ENCODE measurements at places on chromosomes 1 and 21.

DNA sequence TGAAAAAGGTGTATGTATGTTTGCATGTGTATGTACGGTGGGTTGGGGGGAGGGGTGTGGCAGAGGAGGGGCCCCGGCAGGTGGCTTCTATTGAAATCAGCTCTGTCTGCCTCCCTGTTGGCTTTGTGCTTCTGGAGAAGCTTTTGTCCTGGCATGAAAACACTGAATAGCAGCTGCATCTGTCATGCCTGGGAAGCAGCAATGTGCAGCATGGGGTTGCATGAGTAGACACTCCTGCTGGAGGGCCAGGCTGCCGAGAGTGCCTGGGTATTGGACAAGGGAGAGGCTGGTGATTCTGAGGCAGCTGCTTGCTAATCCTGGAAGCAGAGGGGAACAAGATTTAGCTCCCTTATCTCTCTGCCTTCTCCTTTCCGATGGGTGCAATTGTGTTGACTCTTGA is 20.5 kb downstream of the MAPKAPK2 start:
- DNase-seq: no peak

DNA sequence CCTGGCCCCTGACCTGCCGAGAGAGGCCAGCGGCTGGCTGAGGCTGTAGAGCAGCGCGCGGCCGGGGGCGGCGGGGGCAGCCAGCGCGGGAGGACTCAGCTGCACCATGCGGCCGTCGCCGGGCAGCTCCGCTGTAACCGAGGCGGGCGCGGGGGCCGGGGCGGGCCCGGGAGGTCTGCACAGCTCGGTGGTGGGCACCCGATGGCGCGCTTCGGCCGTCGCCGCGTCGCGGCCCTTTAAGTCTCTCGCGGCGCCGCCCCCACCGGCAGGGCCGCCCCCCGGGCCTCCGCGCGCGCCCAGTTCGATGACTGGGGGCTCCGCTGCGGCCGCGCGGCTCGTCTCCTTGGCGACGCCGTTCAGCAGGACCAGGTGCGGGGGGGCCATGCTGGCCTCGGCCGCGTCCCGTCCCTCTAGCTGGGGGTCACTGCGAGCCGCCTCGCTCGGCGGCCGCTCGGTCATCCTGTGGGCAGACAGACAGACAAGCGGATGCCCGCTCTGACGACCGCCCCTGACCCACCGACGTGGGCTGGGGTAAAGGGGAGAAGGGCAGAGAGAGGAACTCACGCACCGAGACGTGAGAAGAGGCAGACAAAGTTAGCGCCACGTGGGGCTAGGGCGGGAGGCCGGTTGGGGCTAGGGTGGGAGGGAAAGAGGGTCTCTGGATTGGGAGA is 6.5 kb downstream of the TAL1 start:
- no peak for DNase-seq

DNA sequence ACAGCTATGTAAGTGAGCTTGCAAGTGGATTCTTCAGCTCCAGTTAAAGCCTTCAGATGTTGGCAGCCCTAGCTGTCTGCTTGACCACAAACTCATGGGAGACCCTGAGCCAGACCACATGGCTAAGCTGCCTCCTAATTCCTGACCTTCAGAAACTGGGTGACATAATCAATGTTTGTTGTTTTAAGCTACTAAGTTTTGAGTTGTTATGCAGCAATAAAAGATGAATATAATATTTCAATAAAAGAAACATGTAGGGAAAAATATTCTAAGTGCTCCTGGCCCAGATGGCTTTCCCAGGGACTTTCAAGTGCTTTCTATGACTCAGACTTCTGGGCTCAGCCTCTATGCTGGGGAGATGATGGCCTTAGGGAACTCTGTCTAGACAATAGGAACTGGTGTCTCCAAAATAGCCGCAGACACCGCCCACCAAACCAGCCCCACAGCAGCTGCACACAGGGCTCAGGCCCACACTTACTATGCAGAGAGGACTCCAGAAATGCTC is 20.3 kb upstream of the AZIN2 start:
- no peak for DNase-seq

GRCh38 chr1:157399984-157400382 is 152.3 kb downstream of the FCRL5 start:
- DNase-seq: no peak

GRCh38 chr1:52836035-52836434 is 6.5 kb upstream of the ZYG11A start:
- DNase-seq: no peak

DNA sequence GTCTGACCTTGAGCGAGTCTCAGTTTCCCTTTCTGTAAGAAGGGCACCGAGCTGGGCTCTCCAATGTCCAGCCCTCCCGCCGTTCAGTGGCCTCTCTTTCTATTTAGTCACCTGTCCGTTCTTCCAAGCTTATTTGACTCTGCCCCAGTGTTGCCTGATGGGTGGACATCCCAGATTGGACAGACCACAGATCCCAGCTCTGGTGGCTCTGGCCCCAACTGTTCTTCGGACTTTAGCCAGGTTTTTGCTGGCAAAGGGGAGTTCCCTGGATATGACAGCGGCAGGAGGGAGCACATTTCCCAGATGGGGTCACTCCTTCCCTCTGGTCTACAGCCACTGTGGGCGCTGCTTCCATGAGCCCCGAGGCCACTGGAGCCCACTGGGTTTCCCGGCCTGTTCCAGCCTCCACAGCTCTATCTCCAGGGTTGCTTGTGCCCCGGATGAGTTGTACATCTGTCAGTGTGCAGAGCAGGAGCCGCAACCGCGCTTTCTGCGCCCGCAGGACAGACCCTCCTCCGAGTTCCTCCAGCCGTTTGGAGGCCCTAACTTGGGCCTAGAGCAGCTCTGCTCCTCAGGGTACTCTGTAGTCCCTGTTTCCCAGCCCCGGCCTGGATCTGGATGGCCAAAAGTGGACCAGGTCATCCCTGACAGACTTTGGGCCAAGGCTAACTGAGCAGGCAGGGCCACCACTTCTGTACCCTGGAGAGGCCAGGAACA is 3.8 kb downstream of the DMBX1 start:
- no peak for DNase-seq

DNA sequence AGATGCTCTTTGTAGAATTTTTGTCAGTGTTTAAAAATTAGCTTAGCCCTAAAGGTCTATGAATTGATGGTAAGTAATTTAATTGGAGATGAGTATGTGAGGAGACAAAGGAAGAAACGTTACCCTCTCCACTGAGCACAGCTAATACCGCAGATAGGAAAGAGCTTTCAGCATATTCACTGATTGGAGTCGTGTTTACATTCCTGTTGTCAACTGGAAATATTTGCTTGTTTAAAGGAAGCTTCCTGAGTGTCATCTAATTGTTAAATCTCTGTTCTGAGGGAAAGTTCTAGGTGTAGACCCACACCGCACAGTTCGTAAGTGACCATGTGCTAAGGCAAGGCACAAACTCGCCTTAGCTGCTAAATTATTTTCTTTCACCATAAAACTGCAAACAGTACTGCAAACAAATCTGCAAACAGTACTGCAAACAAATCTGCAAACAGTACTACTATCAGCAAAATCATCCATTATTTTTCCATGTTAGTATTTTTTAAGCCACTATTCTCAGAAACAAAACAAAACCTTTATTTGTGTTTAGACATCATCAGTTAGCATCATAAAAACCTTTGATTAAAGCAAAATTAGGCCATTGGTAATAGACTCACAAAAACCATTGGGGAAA is 32.6 kb downstream of the TOMM20 start:
- DNase-seq: no peak

DNA sequence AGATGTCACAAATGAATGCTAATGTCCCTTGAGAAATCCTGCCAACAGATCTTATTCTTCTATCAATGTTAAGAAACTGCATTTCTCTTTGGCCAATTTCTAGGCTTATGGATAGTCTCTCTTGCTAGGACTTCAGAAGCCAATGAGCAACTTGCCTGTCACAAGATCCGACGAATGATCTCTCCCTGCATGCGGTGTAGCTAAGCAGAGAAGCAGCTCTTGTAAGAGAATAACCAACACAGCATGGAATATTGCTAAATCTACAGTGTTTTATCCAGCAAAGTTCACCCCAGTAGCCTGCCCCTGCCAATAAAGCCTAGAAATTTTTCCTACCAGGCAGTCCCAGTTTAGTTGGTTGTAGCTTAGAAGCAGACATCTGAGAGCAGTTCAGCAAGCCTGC is 2.1 kb upstream of the SLC44A5 start:
- no peak for DNase-seq

- DNase-seq: no peak
Measured at GRCh38 chr1:118338936-118339335, 153.9 kb upstream of the SPAG17 start.

DNA sequence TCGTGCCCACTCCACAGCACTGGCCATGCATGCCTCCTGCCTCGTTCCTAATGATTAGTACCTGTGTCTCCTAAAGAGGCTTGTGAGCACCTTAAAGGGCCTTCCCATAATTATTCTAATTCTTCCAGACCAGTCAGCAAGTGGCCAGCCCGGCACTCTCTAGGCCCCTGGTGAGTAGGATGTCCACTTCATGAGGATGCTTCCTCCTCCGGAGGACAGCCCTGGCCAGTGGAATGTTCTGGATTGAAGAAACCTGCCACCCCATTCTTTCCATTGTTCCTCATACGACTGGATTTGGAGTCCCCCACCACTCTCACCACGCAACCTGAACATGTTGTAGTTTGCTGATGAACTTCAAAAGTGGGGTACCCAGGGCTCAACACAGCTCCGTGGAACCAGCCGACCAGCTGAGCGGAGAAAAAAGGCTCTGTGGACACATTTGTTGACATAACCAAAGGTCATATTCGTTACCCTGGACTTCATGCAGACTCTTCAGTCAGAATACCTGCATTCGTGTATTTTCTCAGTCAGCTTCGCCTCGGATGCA is 46.7 kb upstream of the LBR start:
- DNase-seq: no peak

- DNase-seq: no peak
Measured at GRCh38 chr21:31829736-31830472, 42.9 kb upstream of the HUNK start.

DNA sequence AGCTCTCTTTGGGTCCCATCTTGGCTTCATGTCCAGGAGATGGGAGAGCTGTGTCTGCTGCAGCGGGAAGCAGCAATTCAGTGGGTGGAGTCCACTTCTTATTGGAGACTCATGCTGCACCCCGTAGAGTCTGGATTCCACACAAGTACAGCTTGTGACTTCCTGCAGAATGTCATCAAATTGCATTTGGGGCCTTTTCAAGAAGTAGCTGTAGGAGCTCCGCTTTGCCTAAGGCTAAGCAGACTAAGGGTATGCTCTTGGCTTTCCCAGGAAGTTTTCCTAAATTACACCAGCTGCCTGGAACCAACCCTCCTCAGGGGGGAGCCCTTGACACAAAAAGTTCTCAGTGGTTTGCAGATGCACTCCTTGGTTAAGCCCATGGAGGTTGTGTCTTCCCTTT is 5.7 kb upstream of the MOB3C start:
- no peak for DNase-seq

DNA sequence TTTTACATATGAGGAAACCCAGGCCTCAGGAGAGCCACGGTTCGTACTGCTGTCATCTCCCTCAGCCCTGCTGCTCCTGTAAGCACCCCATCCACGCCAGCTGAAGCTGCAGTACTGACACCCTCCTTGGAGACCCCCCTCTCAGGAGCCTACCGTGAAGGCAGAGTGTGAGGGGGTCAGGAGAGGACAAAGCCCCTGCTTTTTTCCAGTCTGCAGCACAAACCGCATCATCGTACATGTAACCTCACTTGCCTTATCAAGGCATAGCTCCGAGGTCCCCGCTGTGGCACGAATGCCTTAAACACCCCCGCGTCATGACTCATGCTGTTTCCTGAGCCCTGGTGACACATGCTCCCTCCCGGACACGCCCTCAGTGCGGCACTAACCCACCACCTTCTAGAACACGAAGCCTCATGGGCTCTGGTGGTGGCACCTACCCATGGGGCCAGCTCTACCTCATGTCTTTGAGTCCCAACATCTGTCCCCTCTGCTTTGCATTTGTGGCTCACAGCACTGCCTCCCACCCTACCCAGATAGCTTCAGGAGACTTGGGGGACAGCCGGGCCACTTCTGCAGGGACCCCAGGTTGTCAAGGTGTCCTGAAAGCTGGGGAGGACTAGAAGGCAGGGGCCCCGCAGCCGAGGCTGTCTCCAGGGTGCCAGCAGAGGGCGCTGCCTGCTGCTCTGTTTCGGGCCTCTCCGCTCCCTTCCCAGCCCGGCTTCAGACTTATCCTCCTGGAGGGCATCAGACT is 4.9 kb downstream of the SH3BGRL3 start:
- peak; percentile 98 for DNase-seq

DNA sequence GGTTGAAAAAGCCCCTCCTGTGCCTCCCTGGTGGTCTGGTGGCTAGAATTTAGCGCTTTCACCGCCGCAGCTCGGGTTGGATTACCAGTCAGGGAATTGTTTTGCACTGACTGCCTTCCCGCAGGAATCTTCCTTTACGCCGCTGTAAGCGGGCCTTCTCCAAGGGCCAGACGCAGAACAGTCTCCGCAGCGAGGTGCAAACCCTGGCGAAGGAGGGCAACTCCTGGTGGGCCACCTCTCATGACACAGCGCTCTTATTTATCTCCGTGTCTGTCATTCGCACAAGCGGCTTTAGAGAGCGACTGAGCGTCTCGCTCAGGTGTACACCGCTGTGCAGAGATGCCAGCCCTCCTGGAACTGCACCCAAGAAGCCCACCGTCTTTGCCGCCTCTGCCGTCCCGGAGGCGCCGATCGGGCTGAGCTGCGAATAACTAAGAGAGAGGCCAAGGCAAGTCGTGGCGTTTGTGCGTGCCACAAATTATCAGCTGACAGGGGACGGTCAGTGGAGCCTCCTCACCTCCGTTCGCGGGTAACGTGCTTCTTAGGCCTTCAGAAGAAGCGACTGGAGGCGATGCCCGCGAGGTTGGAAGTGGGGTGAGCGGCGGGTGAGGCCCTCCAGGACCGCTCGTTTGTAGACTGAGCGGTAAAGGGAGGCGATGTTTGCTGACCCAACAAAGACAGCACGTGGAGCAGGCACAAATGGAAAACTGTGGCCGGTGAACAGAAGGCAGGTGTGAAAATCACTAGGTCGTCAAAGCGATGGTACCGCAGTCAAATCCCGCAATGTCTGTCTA is 93.5 kb downstream of the PRKAB2 start:
- DNase-seq: no peak

DNA sequence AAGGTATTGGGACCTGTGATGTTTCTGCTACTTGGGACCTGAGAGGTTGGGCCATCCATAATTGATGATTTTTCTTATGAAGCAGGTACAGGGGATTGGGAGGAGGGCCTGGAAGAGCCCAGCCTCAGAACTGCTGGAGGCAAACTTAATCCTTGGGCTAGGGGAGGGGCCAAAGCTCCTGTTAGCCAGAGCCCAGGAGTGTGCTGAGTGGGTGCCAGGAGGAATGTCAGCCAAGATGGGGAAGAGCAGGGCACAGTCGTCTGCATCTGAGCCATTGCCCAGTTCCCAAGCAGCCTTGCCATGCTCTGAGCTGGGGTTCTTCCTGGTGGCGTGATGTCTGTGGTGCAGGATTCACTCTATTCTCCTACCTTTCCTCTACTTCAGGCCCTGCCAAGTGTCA is 5.8 kb downstream of the MAPKAPK2 start:
- no peak for DNase-seq

DNA sequence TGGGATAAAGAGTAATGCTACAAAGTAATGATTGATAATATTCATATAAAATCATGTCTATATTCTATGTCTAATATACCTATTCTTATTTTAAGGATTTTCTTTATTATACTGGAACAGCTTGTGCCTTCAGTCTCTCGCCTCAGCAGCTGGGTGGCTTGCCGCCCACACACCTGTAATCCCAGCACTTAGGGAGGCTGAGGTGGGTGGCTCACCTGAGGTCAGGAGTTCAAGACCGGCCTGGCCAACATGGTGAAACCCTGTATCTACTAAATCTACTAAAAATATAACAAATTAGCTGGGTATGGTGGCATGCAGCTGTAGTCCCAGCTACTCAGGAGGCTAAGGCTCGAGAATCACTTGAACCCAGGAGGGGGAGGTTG is 7.6 kb upstream of the TRNAU1AP start:
- DNase-seq: no peak

All from stimulated activated CD4-positive, alpha-beta T cell treated with anti-CD3 and anti-CD28 coated beads, Interleukin-4, amount 100 ng/mL, for 24 hours (primary cell).